ENCODE measurements at places on chromosomes 16 and 17. TPM values are rescaled to one million over a fixed set of nuclear protein-coding genes. Genes with fewer than 3 reads are reported as not detected.

ZFP3 gene
- total RNA-seq: 1.9 TPM

CA5A gene
- not detected for total RNA-seq

MRM1 gene
- 5.9 TPM for total RNA-seq

GRCh38 chr16:56932721-56933619 is 1.0 kb downstream of the HERPUD1 start:
- DNase-seq: peak; percentile 83
- peaks cover 39% of the 10 kb centered on the region for H3K36me3 ChIP-seq
- H3K4me1 ChIP-seq: peaks cover 35% of the 10 kb centered on the region

GRCh38 chr16:75252946-75253911 is 1.8 kb upstream of the BCAR1 start:
- peaks cover 76% of the 10 kb centered on the region for H3K4me1 ChIP-seq
- peak overlapping the region; percentile 93 for H3K27ac ChIP-seq
- peak; percentile 86 for DNase-seq
- H3K27me3 ChIP-seq: no peaks in the 10 kb centered on the region

GRCh38 chr17:48012654-48013053 is 24.9 kb downstream of the COPZ2 start:
- H3K4me3 ChIP-seq: no peak overlapping the region
- H3K27me3 ChIP-seq: no peaks in the 10 kb centered on the region

- peak overlapping the region; percentile 77 for H3K27ac ChIP-seq
- H3K4me3 ChIP-seq: no peak overlapping the region
- H3K36me3 ChIP-seq: no peaks in the 10 kb centered on the region
- DNase-seq: peak; percentile 63
Measured at GRCh38 chr16:86354641-86355513, 155.4 kb upstream of the FOXF1 start.

DNA sequence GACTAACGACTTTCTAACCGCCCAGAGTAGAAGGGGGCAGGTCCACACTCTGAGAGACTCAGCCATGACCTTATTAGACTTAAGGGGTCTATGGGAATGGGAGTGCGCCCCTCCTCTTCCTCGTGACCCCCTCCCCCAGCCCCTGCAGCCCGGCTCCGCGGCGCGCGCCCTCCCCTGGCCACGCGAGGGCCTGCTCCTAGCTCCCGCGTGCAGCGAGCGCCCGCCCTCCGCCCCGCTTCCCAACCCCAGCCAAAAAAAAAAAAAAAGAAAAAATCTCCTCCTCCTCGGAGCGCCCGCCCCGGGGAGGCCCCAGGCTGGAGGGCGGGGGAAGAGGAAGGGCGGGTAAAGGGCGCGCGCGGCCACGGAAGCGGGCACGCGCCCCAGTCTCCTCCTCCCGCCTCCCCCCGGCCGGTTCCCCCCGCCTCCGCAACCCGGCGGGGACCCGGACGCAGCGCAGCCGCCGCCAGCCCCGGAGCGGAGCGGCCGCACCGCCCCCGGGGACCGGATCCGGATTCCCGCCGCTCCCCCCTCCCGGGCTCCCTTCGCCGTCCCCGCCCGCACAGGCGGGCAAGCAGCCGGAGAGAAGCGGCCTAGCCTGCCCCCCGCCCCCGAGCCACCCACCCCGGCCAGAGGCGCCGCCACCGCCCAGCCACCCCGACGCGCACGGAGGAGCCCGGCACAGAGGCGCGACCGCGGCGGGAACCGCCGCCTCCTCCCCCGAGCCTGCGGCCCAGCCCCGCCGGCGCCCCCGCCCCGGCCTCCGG is 949 bp downstream of the UBTF start:
- H3K36me3 ChIP-seq: peaks cover 24% of the 10 kb centered on the region
- H3K27me3 ChIP-seq: no peaks in the 10 kb centered on the region
- H3K27ac ChIP-seq: peak overlapping the region; percentile 85
- peak; percentile 94 for DNase-seq
